ENCODE measurements at places on chromosomes 12 and 14.

DNA sequence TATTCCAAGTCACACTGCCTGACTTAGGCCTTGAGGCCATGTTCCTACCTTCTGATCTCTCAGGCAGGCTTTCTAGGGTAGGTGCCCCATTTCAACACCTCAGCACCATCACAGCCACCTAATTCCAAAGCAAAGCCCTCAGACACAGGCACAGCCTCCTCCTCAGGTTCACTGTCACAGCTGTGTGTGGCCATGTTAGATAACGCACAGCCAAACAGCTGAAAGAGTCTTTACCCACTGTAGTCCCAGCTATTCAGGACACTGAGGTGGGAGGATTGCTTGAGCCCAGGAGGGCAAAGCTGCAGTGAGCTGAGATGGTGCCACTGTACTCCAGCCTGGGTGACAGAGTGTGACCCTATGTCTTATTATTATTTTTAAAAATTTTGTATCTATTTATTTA lies 7.3 kb upstream of the TMEM229B start:
- DNase-seq: no peak

GRCh38 chr12:13094367-13094766 lies 9.1 kb downstream of the GSG1 start:
- DNase-seq: no peak

DNA sequence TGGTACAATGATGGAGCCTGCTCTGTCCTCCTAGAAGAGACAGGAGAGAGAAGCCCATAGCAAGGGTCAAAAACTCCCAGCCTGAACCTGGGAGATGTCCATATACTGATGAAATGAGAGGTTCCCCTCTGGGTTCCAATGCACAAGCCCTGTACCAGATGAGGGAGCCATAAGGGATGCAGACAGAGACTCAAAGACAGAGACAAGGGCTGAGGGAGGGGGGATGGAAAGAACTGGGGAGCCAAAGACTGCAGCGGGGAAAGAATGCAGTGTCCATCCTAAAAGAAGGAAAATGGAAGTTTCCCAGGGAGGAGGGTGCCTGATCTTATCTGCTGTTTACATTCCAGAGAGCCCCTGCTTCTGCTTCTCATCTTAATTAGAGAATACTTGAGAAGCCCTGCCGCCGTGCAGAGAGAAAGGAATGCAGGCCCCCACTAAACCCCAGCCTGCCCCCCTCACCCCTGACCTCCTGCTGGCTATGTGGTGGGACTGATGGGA lies 27.7 kb downstream of the KRT18 start:
- no peak for DNase-seq

DNA sequence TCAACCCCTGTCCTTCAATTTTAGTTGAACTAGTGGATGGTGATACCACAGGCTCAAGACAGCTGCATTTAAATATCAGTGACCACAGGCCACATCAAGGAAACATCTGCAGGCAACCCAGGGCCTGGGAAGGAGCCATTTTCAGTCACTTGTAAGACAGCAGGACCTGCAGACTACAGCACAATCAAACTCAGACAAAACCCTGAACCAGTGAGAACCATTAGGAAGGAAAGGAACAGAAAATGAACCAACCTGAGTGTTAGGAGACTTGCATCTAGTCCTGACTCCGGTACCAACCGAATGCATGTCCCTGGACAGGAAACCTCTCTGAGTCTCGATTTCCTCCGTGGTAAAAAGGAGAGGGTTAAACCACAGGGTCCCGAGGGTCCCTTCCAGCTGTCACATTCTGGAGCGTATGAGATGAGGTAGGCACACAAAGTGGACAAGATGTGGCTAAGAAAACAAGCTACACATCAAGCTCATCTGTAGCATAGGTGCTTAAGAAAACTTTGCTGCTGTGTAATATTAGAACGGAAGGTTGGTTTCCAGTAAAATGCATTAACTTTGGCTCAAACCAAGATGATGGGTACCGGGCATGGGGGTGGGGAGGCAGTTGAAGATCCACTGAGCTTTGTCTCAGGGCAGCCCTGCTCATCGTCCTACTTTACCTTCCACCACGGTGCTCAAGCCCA lies 1.6 kb upstream of the CDKN1B start:
- DNase-seq: peak; percentile 54

DNA sequence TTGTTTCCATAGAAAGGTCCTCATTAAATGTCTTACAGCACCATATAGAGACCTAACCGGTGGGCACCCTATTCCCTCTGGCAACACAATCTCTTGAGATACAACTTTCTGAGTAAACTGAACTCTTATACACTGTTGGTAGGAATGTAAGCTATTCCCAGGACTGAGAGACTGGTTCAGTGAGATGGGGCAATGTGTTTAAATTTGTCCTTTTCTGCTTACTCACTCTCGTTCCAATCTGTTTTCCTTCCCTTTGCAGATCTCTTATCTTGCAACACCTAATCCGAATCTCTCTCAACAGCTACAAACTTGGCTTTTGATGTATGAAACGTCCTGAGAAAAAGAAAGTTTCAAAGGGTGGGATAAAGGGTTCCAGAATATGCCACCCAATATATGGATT lies 26.1 kb upstream of the ETV6 start:
- DNase-seq: no peak

GRCh38 chr12:47216150-47216677 lies 136.5 kb upstream of the AMIGO2 start:
- no peak for DNase-seq

GRCh38 chr12:124369827-124370378 lies 75.0 kb downstream of the RFLNA start:
- no peak for DNase-seq

- DNase-seq: peak; percentile 75
Observed at GRCh38 chr14:103103461-103104388, 9.2 kb downstream of the EXOC3L4 start.

DNA sequence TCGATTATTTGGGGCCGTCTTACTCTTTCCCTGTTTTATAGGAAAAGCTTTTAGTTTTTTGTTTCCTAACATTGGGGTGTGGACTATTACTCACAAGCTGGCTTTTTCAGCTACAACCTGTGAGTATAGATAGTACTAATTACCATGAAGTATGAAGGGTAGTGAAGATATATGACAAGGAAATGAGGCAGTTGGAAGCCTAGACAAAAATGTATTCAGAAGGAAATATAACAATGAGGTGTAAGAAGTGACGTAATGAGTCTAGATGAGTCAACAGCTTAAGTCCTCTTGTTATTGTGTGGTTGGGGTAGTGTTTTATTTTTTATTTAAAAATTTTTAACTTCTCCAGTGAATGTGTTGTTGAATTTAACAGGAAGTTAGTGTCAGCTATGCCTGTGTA lies 804.5 kb downstream of the NRXN3 start:
- DNase-seq: no peak

- no peak for DNase-seq
Observed at GRCh38 chr14:104929268-104930230, 4.9 kb downstream of the PLD4 start.

DNA sequence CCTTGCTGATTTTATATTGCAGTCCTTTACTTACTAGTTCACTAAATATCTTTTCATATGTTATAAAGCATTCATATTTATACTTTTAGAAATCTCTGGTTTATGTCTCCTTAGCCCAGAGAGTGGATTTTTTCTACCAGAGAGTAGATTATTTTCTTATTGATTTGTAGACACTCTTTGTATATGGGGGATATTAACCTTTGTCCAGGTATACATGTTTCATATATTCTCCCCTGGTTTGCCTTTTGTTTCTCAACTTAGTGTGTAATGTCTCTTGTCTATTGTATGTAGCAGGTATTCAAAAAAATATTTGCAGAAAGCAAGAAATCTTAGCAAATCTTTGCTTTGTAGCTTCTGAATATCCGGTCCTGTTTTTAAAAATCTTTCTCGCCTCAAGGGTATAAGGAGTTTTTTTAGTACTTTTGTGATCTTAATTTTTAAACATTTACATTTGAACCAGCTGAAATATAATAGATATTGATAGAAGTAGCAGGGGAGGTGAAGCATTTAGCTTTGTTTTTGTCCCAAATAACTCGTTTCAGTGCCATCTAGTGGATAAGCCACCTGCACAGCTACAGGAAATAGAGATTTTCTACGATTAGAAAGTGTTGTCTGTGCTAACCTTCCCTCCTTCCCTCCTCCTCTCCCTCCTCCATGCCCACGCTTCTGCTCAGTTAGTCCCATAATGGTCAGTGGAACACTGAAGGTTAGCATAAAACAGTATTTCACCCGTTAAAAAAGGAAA lies 97.0 kb downstream of the PHETA1 start:
- DNase-seq: no peak

DNA sequence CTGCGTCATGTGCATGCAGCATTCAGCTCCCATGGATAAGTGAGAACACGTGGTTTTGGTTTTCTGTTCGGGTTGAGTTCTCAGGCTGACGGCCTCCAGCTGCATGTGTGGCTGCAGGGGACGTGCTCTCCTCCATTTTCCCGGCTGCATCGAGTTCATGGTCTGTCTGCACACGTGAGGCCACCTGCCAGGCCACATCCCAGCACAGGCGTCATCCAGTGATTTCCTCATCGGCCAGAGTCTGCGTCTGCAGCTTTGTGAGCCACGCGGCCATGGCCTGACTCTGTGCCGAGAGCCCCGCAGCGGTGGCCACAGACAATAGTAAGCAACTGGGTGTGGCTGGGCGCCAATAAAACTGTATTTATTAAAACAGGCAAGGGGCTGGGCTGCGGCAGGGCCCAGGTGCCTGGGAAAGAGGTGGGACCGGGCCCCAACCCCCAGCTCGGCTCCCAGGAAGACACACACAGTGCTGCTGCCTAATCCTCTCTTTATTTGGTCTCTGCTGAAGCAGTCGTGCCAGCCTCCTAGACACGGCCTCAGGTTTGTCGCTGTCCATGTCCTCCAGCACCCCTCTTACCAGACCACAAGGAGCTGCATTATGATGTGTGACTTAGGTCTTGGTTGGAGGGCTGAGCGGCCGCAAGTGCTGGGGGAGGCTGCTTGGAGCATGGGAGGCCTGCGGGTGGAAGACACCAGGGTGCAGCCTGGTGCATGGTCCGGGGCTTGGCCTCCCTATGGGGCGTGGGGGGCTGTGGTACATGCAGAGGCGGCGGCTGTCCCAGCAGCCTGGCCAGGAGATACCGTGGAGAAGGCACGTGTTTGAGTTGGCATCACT lies 52.0 kb downstream of the NOC4L start:
- no peak for DNase-seq

DNA sequence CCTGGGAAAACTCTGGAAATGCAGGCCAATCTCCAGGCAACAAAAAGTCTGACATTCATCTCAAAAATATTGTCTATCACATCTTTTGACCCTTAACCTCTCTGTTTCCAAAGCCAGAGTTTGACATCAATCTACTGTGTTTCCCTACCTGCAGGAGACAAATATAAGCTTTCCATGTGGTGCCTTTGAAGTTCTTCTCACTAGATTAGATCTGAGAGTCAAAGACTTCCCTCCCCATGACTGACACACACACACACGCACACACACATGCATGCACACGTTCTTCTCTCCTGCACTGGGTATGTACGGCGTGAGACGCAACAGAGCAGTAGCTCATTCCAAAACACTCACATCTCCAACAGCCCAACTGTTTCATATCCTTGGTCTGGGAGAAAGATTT lies 8.1 kb upstream of the ITPR2 start:
- DNase-seq: no peak

GRCh38 chr14:77302926-77303325 lies 17.8 kb downstream of the POMT2 start:
- DNase-seq: no peak

GRCh38 chr12:119589097-119589496 lies 4.5 kb upstream of the TMEM233 start:
- DNase-seq: no peak

GRCh38 chr12:110109037-110109836 lies 14.9 kb upstream of the IFT81 start:
- no peak for DNase-seq

- DNase-seq: no peak
Observed at GRCh38 chr12:115456946-115457689, 773.1 kb upstream of the TBX3 start.
